ENCODE measurements at places on chromosomes 1 and 21.

- DNase-seq: no peak
These were observed 8.6 kb downstream of the CLDN14 start for GRCh38 chr21:36471254-36471723.

- DNase-seq: no peak
These were observed 529 bp downstream of the EGLN1 start for GRCh38 chr1:231421546-231421970.

DNA sequence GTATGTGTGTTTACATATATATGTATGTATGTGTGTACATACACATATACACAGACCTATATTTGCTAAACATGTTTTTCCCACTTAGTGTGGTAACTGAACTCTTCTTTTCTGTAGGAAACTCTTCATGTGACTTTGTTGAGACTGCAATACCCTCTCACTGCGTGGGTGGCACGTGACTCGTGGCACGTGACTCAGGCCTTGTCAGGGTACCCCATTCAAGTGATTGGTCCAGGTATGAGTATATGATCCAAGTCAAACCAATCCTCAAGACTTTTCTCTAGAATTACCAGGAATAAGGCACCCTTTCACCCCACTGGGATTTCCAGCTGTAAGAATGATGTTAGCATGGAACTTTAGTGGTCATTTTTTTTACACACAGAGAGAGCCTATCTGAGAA, 149.2 kb upstream of the KCNK2 start:
- DNase-seq: no peak

DNA sequence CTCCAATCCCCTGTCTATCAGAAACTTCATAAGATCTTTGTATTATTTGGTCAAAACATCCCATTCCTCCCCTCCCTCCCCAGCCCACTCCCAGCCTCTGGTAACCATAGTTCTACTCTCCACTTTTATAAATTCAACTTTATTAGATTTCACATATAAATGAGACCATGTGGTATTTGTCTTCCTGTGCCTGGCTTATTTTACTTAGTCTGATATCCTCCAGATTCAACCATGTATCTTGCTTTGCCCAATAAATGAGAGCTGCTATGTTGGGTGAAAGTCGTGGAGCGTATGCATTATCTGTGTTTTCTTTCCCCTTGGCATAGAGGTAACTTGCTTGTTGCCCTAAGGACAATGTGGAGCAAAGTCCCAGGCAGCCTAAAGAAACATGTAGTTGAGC, 28.5 kb upstream of the CHRM3 start:
- no peak for DNase-seq

DNA sequence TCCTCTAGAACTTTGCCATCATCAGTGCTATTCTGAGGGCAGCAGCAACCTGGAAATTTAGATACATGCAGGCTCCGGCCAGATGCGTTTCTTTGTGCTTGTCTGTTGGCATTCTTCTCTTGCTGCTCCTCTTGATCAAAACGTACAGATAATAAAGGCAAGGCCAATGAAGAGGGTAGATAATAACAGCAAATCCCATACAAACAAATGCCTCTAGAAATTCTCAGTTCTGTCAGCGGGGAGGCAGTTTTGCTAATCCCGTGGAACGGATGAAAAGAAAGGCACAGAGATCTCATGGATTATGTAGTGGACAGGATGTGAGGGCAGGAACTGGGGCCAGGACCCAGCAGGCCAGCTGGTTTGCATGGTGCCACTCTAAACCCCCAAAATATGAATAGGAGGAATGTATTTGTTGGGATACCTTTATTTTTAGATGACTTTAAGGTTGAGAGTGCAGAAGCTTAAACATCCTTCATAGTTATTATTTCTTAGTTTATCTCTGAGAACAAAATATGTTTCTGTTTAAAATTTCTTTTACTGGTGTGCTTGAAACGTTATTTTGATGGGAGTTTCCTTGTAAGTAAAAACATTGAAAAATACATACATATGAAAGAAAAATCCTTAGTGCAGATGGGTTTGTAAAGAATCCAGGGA, 1.5 kb downstream of the ITSN1 start:
- DNase-seq: no peak

DNA sequence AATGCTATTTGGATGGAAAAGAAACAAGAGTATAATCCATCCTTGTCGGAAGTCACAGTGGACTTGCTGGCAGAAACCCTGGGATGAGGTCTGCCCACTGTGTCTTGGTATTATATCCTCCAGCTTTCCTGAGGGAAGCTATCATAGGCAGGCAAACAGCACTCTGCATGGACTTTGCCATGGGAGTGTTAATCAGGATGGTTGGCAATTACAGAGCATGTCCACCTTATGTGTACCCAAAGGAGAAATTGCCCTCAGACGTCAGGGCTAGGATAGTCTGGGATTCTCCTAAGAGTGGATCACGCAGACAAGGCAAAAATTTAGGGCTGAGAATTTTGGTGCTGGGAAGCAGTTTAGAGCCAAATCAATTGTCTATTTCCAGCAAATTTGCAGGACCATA, 184.9 kb upstream of the ESRRG start:
- no peak for DNase-seq

- DNase-seq: no peak
These were observed 75.7 kb upstream of the NRIP1 start for GRCh38 chr21:15140321-15141019.

Measured in activated CD8-positive, alpha-beta memory T cell treated with anti-CD3 and anti-CD28 coated beads for 24 hours (primary cell).